Esophagus muscularis mucosa (tissue), 4 donors: ENCODE measurements at places on chromosomes 1 and 21. TPM values are rescaled to one million over a fixed set of nuclear protein-coding genes. Genes with fewer than 3 reads are reported as not detected.

KRTAP19-7 gene
- not detected for total RNA-seq

IL19 gene
- total RNA-seq: not detected

SPRR2G gene
- total RNA-seq: not detected

KCNK1 gene
- total RNA-seq: 1.2 TPM

NECTIN4 gene
- not detected for total RNA-seq

DNA sequence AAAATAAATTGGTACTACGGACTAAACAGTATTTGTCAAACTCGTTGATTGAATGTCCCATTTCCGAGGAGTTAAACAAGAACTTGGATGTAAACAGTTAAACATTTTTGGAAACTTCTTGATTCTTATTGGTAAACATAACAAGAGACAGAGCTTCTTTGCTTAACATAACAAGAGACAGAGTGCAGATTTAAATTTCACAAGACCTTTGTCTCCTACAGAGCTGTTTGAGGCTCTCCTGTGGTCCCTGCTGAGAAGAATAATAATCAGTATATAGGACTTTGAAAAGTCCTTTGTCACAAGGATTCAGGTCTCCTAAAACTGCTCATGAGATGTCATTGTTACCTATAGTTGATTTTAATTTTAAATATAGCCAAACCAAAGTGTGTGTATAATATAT is 170.6 kb upstream of the C21orf91 start:
- no peaks in the 10 kb centered on the region for H3K27me3 ChIP-seq
- no peak overlapping the region for H3K4me3 ChIP-seq
- no peaks in the 10 kb centered on the region for H3K4me1 ChIP-seq
- H3K36me3 ChIP-seq: no peaks in the 10 kb centered on the region
- H3K27ac ChIP-seq: no peak overlapping the region

GRCh38 chr21:36700971-36701755 is 2.2 kb downstream of the SIM2 start:
- no peaks in the 10 kb centered on the region for H3K36me3 ChIP-seq
- DNase-seq: no peak
- peaks cover 100% of the 10 kb centered on the region for H3K27me3 ChIP-seq
